Karpas-422 (cell line): ENCODE measurements at places on chromosomes 4 and X. TPM values are rescaled to one million over a fixed set of nuclear protein-coding genes. Genes with fewer than 3 reads are reported as not detected.

Gene MAGEA6
- total RNA-seq: 1.6 TPM in 1 of 2 replicates, not detected in the other

Gene FRG2
- not detected in 2 replicates for total RNA-seq

Gene CTAG1B
- total RNA-seq: not detected in 2 replicates

Gene MAGEA4
- not detected in 2 replicates for total RNA-seq

Gene PRDM8
- total RNA-seq: not detected in 2 replicates

Gene SCLT1
- 54.1 and 79.9 TPM in 2 replicates for total RNA-seq

Gene PROM1
- total RNA-seq: 0.14 and 0.26 TPM in 2 replicates

Gene NDP
- not detected in 2 replicates for total RNA-seq

Gene RBM47
- not detected in 2 replicates for total RNA-seq

Gene CYLC1
- not detected in 2 replicates for total RNA-seq

Gene SPANXN2
- total RNA-seq: not detected in 2 replicates
